ENCODE measurements at places on chromosomes 7 and 10.

DNA sequence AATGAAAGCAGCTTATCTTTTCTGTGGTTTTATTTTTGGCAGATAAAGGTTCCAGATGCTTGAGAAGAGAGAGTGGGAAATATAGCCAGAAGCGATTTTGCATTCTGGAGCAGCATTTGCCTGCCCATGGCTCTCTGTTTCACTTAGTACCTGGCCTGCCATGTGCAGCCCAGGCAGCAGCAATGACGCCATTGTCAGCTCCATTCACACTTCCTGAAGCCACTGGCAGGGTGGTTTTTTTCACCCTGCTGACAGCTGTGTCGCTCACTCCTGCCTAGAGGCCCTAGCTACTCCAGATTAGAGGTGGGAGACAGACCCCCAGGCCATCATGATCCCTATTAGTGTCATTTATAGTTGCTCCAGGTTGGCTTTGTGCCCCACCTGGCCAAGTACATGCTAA, 30.1 kb upstream of the NEUROD6 start:
- no peak for DNase-seq
- H3K4me3 ChIP-seq: no peak overlapping the region
- H3K27ac ChIP-seq: no peak overlapping the region
- H3K36me3 ChIP-seq: no peaks in the 10 kb centered on the region

GRCh38 chr7:6156734-6157133, 115.7 kb downstream of the CYTH3 start:
- H3K4me1 ChIP-seq: no peaks in the 10 kb centered on the region
- H3K27me3 ChIP-seq: no peaks in the 10 kb centered on the region
- peaks cover 14% of the 10 kb centered on the region for H3K36me3 ChIP-seq
- no peak for DNase-seq
- no peak overlapping the region for H3K27ac ChIP-seq

- H3K4me1 ChIP-seq: peaks cover 23% of the 10 kb centered on the region
- H3K27ac ChIP-seq: peak overlapping the region; percentile 17
- H3K27me3 ChIP-seq: no peaks in the 10 kb centered on the region
- no peak for DNase-seq
- no peaks in the 10 kb centered on the region for H3K36me3 ChIP-seq
Measured at GRCh38 chr10:98390406-98390805, 24.6 kb downstream of the PYROXD2 start.

DNA sequence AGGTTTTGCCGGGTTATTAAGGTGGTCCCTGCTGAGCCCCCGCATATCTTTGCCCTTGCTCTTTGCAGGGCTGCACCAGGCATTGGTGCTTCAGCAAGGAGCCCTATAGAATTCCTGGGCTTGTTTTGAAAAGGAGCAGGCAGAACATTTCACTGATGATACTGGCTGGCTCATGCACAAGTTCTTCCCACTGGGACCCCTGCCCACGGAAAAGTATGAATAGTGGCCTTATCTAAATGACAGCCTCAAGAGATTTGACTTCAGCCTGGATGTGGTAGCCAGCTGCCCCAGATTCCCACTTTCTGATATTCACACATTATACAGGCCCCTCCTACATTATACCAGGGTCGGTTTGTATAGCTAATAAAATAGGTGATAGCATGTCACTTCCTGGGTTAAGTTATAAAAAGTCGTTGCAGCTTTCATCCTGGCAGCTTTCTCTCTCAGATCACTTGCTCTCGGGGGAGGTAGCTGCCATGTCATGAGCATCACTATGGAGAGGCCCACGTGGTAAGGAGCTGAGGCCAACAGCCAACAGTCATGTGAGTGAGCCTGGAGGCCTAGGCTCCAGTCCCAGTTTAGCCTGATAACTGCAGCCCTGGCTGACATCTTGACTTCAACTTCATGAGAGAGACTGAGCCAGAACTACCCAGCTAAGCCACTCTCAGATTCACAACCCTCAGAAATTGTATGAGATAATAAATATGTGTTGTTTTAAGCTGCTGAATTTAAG, 16.8 kb upstream of the CRTAC1 start:
- no peak overlapping the region for H3K27ac ChIP-seq
- H3K4me3 ChIP-seq: no peak overlapping the region

DNA sequence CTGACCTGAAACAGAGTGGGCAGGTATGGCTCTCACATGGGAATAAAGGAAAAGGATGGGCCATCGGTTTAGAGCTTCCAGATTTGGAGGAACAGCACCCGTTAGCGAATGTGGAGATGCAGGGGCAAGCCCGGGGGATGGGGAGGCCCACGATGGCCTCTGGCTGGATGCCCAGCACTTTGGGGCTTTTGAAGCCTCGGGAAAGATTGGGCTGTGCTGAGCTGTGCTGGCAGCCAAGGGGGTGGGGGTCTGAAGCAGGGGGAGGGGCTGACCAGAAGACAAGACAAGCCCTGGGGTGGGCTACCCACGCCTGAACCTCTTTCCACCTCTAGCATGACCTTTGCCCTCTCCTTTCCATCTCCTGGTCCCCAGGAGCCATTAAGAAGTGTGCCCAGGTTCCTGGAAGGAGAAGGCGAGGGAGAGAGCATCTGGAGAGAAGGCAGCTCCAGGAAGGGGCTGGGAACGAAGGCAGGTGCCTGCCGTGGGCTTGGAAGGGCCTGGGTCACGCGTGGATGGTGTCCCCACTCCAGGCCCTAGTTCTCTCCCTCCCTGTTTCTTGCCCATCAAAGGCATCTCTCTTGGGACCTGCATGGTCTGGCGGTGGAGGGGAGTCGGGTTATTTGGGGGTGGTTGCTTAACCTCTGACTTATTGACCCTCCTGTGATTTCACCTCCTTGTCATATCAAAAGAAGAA, 39.7 kb downstream of the JAKMIP3 start:
- no peaks in the 10 kb centered on the region for H3K36me3 ChIP-seq
- H3K4me3 ChIP-seq: no peak overlapping the region
- no peaks in the 10 kb centered on the region for H3K4me1 ChIP-seq
- DNase-seq: no peak
- no peak overlapping the region for H3K27ac ChIP-seq

DNA sequence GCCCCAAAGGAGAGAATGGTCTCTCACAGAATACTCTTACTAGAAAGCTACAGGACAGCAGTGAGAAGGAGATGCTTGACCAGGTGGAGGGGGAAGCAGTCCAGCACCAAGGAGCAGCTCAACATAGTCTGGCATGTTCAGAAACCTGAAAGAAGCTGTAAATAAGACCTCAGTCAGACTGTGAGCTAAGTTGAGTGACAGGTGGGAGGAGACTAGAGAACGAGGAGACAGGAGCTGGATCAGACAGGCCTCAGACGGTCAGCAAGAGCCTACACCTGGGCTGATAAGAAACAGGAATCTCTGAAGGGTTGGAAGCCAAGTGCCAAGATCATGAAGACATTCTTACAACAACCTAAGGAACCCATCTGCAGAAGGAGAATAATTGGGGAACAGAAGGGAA, 54.5 kb downstream of the ELMO1 start:
- no peak overlapping the region for H3K27ac ChIP-seq
- H3K4me1 ChIP-seq: peaks cover 31% of the 10 kb centered on the region
- H3K36me3 ChIP-seq: no peaks in the 10 kb centered on the region
- H3K27me3 ChIP-seq: no peaks in the 10 kb centered on the region

GRCh38 chr10:93991596-93992284, 2.0 kb upstream of the PLCE1 start:
- H3K27me3 ChIP-seq: no peaks in the 10 kb centered on the region
- H3K4me3 ChIP-seq: no peak overlapping the region
- no peak overlapping the region for H3K27ac ChIP-seq
- no peaks in the 10 kb centered on the region for H3K4me1 ChIP-seq

DNA sequence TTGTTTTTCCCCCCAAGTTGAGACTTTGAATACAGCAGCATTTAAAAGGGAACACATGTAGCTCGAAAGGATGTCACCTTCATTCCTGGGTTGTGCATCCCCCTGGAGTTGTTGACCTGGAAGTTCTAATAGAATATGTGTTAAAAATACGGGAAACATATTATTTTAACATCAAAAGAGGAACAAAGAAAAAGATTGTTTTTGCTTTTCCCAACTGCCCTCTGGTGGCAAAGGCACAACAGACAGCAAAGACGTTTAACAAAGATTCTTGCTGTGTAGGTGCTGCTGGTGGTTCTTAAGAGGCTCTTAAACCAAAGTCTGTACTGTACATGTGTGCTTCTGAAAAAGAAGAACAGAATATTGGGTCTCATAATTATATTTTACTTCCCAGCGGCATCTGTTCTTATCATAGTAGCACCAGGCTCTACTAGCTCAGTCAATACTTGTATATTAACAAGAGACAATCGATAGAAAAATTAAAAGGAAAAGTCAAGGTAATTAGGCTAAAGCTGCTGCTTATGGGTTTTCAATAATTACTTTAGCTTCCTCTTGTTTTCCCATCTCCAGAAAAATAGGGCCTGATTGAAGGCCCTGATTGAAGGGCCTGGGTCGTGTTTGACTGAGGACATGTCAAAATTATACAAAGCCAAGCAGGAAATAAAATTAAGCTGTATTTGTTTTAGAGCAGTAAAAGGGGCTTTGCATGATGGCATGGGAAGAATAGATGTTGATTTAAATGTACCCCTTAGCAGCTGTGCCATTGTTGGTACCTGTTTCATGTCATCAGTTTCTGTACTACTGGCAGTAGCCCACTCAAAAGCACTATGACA, 384.2 kb upstream of the LRGUK start:
- no peaks in the 10 kb centered on the region for H3K27me3 ChIP-seq
- H3K27ac ChIP-seq: no peak overlapping the region
- H3K36me3 ChIP-seq: no peaks in the 10 kb centered on the region
- no peaks in the 10 kb centered on the region for H3K4me1 ChIP-seq
- DNase-seq: no peak
- no peak overlapping the region for H3K4me3 ChIP-seq

- no peaks in the 10 kb centered on the region for H3K36me3 ChIP-seq
- no peak overlapping the region for H3K4me3 ChIP-seq
- no peak overlapping the region for H3K27ac ChIP-seq
- no peaks in the 10 kb centered on the region for H3K4me1 ChIP-seq
- no peaks in the 10 kb centered on the region for H3K27me3 ChIP-seq
Measured at GRCh38 chr10:132710746-132711612, 75.0 kb downstream of the NKX6-2 start.

- no peaks in the 10 kb centered on the region for H3K4me1 ChIP-seq
- H3K4me3 ChIP-seq: no peak overlapping the region
- no peaks in the 10 kb centered on the region for H3K36me3 ChIP-seq
Measured at GRCh38 chr7:7014827-7015595, 167.3 kb upstream of the C1GALT1 start.

GRCh38 chr10:65355141-65355680, 1570.6 kb upstream of the LRRTM3 start:
- no peaks in the 10 kb centered on the region for H3K4me1 ChIP-seq
- H3K27me3 ChIP-seq: no peaks in the 10 kb centered on the region
- no peak for DNase-seq
- H3K27ac ChIP-seq: no peak overlapping the region
- H3K4me3 ChIP-seq: no peak overlapping the region

GRCh38 chr7:21969822-21970221, 24.1 kb upstream of the CDCA7L start:
- no peaks in the 10 kb centered on the region for H3K27me3 ChIP-seq
- no peaks in the 10 kb centered on the region for H3K36me3 ChIP-seq
- no peak overlapping the region for H3K27ac ChIP-seq
- H3K4me3 ChIP-seq: no peak overlapping the region
- no peaks in the 10 kb centered on the region for H3K4me1 ChIP-seq

- H3K27ac ChIP-seq: no peak overlapping the region
- no peak overlapping the region for H3K4me3 ChIP-seq
- no peaks in the 10 kb centered on the region for H3K4me1 ChIP-seq
- H3K36me3 ChIP-seq: no peaks in the 10 kb centered on the region
- DNase-seq: no peak
Measured at GRCh38 chr7:115346685-115347084, 424.8 kb downstream of the MDFIC start.

DNA sequence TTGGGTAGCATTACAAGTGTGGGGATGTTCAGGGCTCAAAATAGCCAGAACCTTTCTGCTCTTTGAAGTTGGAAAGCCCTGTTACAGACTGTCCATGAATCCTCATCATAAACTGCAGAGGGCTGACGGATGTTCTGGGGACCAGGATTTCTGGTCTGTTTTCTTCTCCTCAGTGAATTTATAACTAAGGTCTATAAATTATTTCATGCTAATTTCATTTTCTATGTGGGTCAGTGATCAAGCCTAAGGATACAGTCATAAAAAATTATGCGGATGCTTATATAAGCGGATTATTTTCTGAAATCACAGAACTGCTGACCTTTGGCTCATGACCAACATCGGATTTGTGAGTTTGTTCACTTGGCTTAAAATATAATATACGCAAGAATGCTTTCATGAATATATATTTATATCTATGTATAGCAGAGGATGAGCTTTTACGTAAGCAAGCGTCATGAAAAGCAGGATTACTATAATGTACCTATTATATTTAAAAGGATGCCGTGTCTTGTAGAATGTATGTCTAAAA, 263.7 kb downstream of the GLI3 start:
- DNase-seq: no peak
- H3K4me1 ChIP-seq: no peaks in the 10 kb centered on the region
- H3K36me3 ChIP-seq: no peaks in the 10 kb centered on the region
- H3K4me3 ChIP-seq: no peak overlapping the region

GRCh38 chr10:52965938-52966401, 193.4 kb upstream of the MBL2 start:
- no peak for DNase-seq
- no peaks in the 10 kb centered on the region for H3K4me1 ChIP-seq
- no peaks in the 10 kb centered on the region for H3K27me3 ChIP-seq

GRCh38 chr10:112605063-112605462, 158.0 kb downstream of the VTI1A start:
- no peak for DNase-seq
- H3K27me3 ChIP-seq: no peaks in the 10 kb centered on the region
- H3K27ac ChIP-seq: no peak overlapping the region

Data from CD8-positive, alpha-beta memory T cell (primary cell).